Activated T-helper 1 cell treated with Interleukin-2 at 50 U/mL for 16 hours (primary cell): ENCODE measurements at places on chromosomes 11 and 22.

DNA sequence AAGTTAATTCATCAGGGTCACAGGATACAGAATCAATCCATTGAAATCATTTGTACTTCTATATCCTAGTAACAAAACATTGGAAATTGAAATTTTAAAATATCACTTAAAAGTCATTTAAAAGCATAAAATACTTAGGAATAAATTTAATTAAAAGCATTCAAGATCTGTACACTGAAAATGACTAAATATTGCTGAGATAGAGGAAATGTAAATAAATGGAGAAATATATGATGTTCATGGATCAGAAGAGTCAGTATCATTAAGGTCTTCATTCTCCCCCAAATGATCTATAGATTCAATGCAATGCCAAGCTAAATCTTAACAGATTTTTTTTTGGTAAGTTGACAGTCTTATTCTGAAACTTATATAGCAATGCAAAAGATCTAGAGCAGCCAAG, 49.8 kb downstream of the RRP8 start:
- DNase-seq, result no peak

- no peak for DNase-seq
These were observed 27.0 kb downstream of the TESMIN start for GRCh38 chr11:68724293-68724692.

- DNase-seq, result no peak
These were observed 30.0 kb downstream of the NAT10 start for GRCh38 chr11:34135439-34135838.

- no peak for DNase-seq
These were observed 8.5 kb downstream of the SWAP70 start for GRCh38 chr11:9672288-9672916.

- no peak for DNase-seq
These were observed 638 bp upstream of the TENM4 start for GRCh38 chr11:79441461-79441875.

GRCh38 chr22:31230871-31231621, 18.9 kb downstream of the LIMK2 start:
- DNase-seq, result peak; percentile 20

DNA sequence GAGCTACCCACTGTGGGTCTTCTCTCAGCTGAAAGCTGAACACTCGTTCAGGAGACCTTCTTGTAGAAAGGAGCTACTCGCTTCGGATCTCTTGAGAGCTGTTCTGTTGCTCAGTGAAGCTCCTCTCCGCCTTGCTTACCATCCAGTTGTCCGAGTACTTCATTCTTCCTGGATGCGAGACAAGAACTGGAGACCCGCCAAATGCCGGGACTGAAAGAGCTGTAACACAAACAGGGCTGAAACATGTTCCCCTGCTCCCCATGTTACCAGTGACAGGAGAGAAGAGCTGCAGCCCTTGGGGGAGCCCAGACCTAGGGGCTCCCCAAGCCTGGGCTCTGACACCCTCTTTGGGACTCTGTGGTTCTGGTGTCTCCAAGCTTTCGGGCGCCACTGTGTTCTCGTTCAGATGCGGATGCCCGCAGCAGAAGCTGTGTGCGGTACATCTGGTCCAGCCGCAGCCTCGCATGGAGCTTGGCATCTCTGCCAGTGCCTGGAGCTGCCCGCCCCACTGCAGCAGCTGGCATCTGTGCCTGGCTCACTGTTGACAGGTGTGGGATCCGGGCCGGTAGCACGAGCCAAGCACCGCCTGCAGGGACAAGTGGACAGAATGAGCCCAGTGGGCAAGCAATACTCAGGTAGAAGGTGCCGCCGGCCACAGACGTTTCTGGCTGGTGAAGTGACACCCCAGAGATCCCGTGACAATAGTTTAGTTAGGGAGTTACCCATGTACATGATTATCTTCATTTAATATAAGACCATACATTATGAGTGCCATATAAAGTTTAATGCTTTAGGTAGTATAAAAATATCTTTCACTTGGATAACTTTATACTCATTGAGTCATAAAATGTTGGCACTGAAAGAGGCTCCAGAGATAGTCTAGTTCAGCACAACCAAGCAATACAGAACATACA, 49.1 kb downstream of the EMSY start:
- DNase-seq, result no peak

DNA sequence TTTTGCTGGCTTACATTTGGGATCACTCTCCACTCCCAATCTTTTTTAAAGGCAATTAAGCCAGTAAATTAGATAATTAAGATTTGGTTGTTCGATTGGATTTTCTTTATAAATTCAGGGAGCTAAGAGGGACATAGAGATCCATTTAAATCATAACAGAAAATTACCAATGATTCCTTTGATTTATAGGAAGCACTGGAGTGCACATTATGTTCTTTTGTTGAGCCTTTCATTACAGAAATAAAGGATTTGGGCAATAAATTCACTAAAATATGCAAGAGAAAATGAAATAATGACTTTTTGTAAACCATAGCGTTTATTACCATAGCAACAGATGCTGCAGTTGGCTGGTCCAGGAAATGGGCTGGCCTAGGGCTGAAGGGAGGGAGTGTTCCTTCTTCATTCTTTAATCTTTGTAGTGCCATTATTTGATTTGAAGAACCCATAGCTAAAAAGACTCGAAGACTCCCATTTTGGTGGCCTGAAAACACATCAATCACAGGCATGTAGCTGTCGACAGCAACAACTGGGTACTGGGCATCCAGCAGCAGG, 73.0 kb downstream of the C2CD3 start:
- DNase-seq, result no peak

DNA sequence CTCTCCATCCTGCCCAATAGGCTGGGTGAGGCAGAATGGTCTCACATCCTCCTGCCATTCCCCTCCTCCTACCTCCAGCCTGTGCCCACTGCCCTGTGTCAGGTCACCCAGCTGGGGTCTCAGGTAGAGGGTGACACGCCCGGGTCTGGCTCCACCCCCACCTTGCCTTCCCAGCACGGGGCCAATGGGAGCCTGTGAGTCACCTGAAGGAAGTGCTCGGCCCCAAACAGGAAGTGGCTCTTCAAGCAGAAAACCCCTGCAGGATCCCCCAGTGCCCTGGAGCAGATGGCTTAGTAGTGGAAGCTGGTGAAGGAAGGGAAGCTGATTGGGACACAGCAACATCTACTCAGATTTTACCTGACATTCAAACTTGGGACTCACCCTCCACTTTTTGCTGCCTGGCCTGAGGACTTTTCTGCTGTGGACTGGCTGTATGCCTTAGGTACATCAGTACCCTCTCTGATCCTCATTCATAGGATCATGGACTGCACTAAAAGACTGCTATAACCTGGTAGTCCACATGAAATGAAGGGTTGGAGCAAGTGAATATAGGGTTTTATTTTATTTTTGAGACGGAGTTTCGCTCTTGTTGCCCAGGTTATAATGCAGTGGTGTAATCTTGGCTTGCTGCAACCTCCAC, 33.4 kb downstream of the GDPD5 start:
- DNase-seq, result peak; percentile 48

- DNase-seq, result no peak
These were observed 322.3 kb upstream of the B3GAT1 start for GRCh38 chr11:134734141-134734845.

DNA sequence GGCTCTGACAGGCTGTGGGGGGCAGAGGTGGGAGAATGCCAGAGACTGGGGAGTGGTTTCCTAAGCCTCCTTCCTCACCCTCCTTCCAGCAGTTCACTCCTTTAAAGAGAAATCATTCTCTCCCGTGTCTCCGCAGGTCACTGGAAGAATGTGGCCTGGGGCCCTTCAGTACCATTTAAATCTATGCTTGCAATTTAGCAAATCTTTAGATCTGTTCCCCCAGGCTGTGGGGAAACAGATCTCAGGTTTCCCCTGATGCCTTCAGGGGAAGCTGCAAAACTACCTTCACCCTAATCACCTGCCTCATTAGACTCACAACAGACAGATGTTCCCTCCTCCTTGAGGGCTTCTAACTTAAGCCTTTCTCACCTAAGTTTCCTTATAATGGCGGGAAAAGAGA, 55.3 kb downstream of the KIRREL3 start:
- no peak for DNase-seq

DNA sequence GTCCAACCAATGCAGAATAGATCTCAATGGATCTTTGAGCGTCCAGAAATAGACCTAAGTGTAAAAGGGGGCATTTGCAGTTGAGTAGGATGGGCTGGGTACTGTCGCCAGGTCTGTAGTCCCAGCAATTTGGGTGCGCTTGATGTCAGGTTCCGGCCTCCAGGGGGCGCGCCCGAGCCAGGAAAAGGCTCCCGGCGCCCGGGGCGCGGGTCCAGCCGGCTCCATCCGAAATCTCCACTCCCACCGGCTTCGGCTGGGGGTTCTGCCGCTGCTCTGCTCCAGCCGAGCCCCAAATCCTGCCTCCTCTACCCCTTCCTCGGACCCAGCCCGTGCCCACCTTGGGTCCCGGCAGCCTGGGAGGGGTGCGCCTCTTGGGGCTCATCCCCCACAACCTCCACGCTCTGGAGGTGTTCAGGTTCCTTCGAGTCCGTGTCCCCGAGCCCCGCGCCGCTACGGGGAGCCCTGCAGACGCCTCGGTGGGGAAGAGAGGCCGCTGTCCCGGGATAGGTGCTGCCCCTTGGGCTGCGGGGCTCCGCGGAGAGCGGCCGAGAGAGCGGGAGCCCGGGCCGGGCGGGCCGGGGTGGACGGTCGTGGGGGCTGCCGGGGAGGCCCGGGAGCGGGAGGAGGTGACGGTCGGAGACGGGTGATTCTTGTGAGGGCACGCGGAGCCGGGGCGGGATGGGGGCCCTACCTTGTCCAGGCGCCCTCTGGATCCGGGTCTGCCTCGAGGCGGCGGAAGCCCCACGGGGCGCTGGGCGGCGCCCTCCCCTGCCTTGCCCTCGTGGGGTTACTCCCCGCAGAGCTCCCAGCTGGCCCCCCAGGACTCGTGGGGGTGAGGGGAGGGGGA, 13.0 kb upstream of the CYB5R3 start:
- DNase-seq, result peak; percentile 68

DNA sequence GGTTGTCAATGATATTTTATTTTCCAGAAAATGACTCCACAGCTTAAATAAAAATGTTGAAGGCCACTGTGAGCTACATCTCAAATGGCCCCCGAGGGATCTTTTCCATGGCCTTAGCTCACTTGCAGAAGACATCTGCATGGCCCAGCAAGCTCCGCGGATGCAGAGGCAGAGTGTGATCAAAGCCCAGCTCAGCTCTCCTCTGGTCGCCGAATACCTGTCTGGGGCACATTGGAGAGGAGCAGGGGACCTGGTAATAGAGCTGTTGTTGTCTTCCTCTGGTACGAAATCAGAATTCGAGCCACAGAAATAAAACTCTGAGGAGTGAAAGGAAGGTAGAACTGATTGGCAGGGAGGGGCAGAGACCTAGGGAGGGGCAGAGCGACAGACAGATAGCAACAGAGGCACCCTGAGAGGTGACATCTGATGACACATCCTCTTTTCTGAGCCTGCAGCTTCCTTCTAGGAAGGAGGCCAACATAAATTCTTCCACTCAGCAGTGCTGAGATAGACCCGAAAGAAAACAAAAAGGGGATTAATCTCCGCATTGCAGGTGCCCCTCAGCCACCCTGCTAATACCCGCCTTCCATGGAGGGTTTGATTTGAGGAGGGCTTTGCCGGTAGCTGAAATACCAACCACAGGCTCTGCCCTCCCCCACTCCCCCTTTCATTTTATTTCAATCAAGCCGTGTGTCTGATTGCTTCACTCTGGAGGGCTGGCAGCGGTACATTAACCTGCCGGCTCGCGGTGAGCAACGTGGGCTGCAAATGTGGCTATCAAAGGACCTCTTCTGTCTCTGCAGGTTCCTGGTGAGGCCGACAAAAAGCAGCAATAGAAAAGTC, 759.4 kb downstream of the OPCML start:
- DNase-seq, result no peak

DNA sequence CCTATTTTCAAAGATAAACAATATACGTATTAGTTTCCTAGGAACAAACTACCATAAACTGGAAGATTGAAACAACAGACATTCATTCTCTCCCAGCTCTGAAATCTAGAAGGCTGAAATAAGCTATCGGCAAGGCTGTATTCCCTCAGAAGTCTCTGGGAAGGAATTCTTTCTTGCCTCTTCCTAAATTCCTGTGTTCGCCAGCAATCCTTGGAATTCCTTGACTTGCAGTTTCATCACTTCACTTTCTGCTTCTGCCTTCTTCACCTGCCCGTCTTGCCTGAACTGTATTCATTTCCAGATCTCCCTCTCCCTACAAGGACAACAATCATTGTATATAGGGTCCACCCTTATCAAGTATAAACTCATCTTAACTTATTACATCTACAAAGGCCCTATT, 17.7 kb upstream of the PRDM10 start:
- DNase-seq, result no peak

DNA sequence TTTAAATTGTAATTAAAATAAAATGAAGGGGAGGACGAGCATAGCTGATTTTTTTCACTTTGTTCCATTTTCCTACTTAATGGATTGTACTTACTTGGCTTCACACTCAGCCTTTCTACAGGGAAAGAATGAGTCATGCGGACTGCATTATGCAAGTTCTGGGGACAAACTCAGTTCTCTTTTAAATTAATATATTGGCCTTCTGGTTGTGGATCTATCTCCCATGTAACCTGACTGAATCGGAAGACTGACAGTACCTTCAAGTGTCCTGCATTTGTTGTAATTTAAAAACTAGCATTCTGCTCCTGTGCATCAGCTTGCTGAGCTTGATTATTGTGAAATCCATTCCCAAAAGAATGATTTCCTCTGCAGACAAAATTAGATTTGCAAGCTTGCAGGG, 12.2 kb downstream of the OR8D1 start:
- no peak for DNase-seq

DNA sequence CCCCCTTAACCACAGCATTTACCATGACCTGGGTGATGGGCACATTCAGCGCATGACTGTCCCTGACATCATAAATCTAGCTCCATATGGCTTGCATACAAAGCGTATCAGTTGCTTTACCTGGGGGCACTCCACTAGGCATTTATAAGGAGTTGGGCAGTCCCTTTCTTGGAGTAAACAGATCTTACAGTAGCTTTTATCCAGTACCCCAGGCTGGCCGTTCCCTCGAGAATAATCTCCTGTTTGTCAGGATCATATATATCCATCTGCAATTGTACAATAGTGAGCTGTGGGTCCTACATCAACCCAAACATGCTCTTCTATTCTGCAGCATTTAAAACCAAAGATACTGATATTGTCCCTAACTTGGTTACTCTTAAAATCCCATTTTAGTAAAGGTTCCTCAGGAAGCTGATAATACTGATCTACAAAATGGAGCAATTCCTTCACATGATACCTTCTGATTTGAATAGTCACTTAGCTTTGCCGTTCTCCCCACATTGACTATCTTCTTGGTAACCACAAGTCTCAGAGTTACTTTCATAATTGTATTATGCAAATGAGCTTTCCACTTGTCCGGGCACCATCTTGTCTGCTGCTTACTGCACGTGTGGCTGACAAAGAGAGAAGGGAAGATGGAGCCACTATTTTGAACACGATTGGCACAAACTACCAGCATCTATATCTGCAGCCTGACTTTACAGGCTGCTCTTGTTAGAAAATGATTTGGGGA, 205.0 kb downstream of the CWF19L2 start:
- DNase-seq, result no peak

DNA sequence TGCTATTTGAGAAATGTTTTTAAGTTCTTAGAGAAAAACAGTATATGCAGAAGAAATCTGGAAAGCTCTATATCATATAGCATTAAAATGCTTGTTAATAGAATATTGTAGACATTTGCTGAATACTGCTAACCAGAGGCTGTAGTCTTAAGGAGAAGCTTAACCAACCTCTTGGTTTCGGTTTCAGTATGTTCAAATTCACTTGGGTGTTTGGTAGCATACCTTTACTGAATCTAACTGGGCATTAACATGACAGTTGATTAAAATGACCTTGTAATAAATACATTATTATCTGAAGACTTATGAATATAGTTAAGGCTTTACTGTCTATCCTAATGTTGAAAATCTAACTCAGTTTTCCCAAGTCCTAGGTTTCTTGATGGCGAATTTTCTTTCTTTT, 5.4 kb downstream of the PCF11 start:
- no peak for DNase-seq
